A673 (cell line): ENCODE measurements at places on chromosomes 1 and 21. TPM values are rescaled to one million over a fixed set of nuclear protein-coding genes. Genes with fewer than 3 reads are reported as not detected.

The DNASE2B gene
- total RNA-seq: not detected in 2 replicates

- DNase-seq: no peak
Measured at GRCh38 chr21:15564907-15565306, 164.9 kb upstream of the USP25 start.

- no peak for DNase-seq
Measured at GRCh38 chr1:89170170-89171066, 5.4 kb downstream of the GBP7 start.

The DIO1 gene
- total RNA-seq: not detected in 2 replicates

DNA sequence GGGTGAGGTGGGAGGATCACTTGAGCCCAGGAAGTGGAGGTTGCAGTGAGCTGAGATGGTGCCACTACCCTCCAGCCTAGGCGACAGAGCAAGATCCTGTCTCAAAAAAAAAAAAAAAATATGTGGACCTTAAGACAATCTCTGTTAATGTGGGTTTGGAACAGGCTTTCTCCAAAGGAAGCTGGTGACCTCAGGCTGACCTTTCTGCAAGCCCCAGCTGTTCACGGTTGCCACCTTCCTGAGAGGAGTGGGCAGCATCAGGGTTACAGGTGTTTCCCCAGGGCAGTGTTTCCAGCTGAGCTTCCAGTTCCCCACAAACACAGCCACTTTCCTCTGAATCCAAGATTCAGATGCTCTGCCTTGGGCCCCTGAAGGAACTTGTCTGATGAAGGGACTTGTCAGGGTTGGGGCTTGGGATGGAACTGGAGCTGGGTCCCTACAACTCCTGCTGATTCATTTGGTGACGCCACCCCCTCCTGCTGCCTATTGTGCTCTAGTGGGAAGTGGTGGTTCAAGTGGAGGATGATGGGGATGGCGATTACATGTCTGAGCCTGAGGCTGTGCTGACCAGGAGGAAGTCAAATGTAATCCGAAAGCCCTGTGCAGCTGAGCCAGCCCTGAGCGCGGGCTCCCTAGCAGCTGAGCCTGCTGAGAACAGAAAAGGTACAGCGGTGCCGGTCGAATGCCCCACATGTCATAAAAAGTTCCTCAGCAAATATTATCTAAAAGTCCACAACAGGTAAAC, 1.9 kb downstream of the ZBTB48 start:
- DNase-seq: no peak

The SLX9 gene
- 114 and 115 TPM in 2 replicates for total RNA-seq

The KRTAP13-2 gene
- not detected in 2 replicates for total RNA-seq
